Activated T-cell treated with anti-CD3 and anti-CD28 coated beads for 1 hour (primary cell): ENCODE measurements at places on chromosomes 6 and 20.

- DNase-seq = no peak
These were observed 14.0 kb downstream of the DCBLD1 start for GRCh38 chr6:117496383-117496990.

GRCh38 chr6:30810813-30811339, 66.5 kb upstream of the IER3 start:
- no peak for DNase-seq

GRCh38 chr6:42260972-42261371, 43.3 kb upstream of the MRPS10 start:
- peak; percentile 30 for DNase-seq

GRCh38 chr6:11407414-11407813, 130.1 kb upstream of the TMEM170B start:
- DNase-seq = no peak

DNA sequence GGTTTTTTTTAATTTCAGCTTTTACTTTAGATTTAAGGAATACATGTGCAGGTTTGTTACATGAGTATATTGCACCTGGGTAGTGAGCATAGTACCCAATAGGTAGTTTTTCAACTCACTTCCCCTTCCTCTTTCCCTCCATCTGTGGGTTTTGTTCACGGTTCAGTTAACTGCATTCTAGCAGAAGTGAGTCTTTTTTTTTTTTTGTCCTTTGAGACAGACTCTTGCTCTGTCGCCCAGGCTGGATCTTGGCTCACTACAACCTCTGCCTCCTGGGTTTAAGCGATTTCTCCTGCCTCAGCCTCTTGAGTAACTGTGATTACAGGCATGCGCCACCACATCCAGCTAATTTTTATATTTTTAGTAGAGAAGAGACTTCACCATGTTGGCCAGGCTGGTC, 8.7 kb downstream of the UBR2 start:
- no peak for DNase-seq

- DNase-seq = peak; percentile 68
These were observed 78.0 kb downstream of the PTPN1 start for GRCh38 chr20:50588034-50588736.

DNA sequence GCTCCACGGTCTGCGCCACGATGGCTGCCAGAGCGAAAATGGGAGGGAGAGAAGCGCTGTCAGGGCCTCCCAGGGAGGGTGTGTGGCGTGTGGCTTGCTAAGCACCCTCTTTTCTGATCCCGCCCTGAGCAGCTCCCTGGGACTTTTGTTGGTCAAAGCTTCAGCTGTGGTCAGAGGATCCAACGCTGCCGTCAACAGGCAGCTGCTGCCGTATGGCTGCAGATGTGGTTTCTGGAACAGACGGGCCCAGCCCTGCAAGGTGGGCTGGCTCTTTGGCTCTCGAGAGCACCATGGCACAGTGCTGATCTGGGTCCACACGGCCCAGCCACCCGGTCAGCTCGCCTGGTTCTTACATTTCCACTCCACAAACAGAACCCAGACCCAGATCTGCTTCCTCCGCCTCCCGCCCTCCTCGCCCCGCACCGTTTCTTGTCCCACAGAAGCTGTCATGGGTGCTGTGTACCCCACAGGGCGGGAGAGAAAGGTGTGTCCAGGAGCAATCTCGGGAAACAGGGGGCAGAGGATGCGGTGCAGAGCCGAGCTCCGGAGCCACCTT, 86.0 kb upstream of the BHLHE23 start:
- no peak for DNase-seq

- no peak for DNase-seq
These were observed 1.1 kb downstream of the TPX2 start for GRCh38 chr20:31740208-31740607.

DNA sequence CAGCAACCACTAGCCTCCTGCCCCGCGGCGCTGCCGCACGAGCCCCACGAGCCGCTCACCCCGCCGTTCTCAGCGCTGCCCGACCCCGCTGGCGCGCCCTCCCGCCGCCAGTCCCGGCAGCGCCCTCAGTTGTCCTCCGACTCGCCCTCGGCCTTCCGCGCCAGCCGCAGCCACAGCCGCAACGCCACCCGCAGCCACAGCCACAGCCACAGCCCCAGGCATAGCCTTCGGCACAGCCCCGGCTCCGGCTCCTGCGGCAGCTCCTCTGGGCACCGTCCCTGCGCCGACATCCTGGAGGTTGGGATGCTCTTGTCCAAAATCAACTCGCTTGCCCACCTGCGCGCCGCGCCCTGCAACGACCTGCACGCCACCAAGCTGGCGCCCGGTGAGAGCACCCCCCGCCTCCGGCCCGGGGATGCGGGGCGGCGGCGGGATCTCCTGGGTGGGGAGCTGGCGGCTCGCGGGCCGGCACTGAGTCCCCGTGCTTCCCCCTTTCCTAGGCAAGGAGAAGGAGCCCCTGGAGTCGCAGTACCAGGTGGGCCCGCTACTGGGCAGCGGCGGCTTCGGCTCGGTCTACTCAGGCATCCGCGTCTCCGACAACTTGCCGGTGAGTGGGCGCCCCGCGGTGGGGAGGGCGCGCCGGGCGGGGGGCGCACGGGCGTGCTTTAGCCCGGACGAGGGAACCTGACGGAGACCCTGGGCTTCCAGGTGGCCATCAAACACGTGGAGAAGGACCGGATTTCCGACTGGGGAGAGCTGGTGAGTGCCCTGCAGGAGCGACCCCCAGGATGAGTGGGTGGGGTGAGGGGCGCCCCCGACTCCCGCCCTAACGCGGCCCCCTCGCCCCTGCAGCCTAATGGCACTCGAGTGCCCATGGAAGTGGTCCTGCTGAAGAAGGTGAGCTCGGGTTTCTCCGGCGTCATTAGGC, 585 bp downstream of the PIM1 start:
- DNase-seq = no peak

DNA sequence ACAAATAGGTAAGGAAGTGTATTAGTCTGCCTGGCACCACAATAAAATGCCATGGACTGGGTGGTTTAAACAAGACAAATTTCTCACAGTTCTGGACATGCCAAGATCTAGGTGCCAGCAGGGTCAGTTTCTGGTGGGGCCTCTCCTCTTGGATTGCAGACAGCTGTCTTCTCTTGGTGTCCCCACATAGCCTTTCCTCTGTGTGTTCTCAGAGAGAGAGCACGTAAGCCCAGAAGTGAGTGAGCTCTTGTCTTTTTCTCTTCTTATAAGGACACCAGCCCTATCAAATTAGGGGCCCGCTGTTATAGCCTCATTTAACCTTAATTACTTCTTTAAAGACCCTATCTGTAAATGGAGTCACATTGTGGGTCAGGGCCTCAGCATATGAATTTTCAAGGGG, 28.3 kb downstream of the SMPDL3A start:
- no peak for DNase-seq

GRCh38 chr20:48024539-48024938, 239.3 kb upstream of the SULF2 start:
- no peak for DNase-seq

DNA sequence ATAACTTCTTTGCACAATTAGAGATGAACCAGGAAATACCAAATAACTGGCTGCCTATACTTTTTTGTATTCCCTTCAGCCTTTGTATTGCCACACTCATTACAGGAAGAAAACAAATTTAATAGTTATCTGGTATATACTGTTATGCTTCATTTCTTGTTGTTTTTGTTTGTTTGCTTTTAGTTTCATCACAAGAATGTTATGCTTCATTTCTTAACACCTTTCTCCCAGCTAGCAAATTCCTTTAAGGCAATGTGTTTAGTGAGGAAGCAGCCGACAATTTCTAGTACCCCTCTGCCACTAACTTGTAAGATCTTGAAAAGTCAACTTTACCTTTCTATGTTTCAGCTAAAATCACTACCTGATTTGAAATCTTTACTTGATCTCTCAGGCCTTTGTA, 1.4 kb downstream of the NCOA6 start:
- no peak for DNase-seq

GRCh38 chr6:140436023-140436811, 1061.8 kb upstream of the CITED2 start:
- no peak for DNase-seq

DNA sequence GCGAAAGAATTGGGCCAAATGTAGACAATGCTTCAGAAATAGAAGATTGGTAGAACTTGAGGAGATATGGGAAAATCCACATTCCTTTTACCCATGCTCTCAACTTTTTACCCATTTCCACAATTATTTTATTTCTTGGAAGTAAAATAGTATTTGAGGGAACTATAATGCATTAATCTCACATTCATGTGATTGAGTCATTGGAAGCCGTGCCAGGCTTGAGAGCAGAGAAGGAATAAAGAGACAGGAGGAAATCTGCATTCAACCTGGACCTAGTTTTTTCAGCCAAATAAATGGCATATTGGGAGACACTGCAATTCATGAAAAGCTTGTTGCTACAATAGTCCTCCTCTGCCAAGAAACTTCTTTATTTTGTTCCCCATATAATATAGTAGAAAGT, 2.8 kb upstream of the NUP153 start:
- no peak for DNase-seq

GRCh38 chr20:20251317-20251716, 116.6 kb upstream of the INSM1 start:
- DNase-seq = no peak

GRCh38 chr6:138600726-138601125, 101.4 kb upstream of the NHSL1 start:
- DNase-seq = no peak

DNA sequence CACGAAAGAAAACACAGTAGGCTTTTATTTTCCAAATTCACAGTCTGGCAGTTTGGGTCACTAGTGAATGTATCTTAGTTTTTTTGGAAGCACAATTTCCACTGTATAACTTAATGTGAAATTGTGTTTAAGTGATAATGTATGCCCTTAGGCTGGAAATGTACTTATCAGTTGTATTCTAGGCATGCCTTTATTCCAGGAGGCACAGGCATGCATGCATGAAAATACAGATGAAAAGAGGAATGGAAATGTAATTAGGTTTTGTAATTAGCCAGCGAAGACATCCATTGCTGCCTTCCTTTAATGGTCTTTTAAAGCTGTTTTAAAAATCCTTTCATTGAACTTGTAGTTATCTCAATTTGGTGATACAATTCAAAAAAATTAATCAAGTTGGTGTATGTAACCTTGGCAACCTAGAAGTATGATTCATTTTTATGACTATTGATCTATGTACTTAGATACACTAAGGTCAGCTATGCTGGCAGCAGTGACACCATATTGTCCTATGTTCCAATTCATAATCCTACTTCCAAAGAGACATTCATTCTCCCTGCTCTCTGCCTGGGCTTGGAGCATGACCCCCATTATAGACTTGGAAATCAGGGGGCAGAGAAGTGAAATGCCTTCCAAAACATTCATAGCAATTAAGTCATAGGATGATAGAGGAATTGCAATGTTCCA, 73.1 kb downstream of the SNAP25 start:
- DNase-seq = no peak

DNA sequence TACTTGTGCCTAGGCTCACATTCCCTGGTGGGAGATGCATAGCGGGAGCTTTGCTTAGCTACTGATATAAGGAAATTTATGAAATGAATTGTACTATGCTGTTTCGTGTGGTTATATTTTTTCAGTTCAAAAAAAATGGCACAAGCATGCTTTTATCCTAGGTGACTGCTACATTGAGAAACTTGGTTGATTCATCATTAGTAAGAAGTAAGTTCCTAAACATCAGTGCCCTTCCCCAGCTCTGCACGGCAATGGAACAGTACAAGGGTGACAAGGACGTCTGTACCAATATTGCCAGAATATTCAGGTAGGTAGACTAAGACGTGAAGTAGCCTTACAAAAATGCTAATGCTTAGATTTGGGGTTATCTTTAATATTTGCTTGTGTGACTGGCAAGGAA, 79.7 kb downstream of the ARMC2 start:
- DNase-seq = no peak

GRCh38 chr20:13111249-13111911, 102.6 kb downstream of the SPTLC3 start:
- no peak for DNase-seq

DNA sequence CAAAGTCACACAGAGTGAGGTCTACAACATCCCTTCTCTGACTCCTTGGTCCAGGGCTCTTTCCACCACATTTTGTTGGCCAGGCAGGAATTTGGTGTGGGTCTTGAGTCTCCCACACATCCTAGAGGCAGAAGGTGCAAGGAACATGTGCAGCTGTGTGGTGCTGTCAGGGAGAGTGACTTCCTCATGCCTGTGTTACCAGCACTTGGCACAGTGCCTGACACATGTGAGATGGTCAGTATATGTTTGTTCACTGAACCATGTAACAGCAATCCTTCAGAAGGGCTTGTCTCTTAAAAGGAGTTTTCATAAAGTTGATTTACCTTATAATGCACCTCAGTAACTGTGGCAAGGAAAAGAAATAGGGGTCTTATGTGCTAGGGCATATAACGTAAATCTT, 168.5 kb downstream of the CDC5L start:
- no peak for DNase-seq

DNA sequence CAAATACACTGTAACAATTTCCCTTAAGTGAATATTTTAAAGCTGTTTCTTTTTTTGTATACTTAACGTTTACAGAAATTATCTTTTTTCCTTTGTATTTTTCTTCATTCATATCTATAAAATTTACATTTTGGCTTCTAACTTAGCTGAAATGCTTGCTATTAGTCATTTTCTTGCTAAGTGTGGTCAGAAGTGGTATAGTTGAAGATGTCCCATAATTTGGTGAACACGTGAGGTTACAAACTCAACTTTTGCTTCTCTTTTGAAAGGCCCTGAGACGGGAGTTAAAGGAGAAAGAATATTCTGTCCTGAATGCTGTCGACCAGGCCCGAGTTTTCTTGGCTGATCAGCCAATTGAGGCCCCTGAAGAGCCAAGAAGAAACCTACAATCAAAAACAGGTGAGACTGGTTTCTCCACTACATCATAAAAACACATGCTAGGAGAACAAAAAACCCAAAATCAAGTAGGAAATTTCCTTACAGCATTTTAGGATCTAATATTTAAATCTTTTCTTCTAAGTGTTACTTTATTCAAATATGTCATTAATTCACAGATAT, 445.0 kb downstream of the UTRN start:
- DNase-seq = no peak

- DNase-seq = no peak
These were observed 152.7 kb downstream of the MYLK4 start for GRCh38 chr6:2597991-2598390.

- no peak for DNase-seq
These were observed 353.3 kb upstream of the ARID1B start for GRCh38 chr6:156423829-156424228.

DNA sequence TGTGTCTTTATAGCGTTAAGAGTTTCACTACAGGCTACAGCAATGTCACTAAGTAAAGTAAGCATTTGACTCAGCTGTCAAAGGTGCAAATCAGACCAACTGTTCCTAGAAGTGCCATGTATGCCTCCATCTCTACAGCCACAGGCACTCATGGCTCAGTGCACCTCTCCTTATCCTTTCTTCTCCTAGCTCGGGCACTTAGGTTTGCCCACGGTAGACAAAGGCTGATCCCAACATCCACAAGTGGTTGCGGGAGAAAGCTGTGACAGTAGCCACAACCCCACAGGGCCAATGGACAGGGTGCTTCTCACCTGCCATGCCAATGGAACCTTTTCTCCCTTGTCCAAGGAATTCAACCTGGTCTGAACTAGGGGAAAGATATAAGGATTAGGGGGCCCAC, 228.5 kb upstream of the EXOC2 start:
- no peak for DNase-seq

DNA sequence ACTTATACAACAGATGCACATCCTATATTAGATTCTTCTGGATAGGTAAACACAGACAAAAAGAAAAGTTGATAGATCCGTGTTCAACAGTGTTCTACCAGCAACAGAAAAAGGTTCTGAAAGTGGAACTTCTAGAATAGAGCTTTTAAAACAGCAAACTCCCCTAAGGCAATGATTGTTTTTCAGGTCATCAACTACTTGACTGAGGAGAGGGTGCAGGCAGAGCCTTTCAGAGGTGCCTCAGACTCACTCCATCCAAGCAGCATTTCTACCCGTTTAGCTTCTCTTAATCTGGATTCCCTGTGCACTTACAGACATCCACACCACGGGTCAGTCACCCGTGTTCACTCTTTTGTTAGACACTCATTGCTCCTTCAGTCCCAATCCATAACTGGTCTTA, 28.9 kb downstream of the FYN start:
- no peak for DNase-seq
